ENCODE measurements at places on chromosomes 4 and X.

- no peak for DNase-seq
Measured at GRCh38 chr4:3384771-3385710, 56.7 kb upstream of the HGFAC start.

- DNase-seq = no peak
Measured at GRCh38 chr4:150033081-150033480, 45.2 kb upstream of the DCLK2 start.

GRCh38 chr4:9845791-9846493 is 64.5 kb downstream of the DRD5 start:
- no peak for DNase-seq

DNA sequence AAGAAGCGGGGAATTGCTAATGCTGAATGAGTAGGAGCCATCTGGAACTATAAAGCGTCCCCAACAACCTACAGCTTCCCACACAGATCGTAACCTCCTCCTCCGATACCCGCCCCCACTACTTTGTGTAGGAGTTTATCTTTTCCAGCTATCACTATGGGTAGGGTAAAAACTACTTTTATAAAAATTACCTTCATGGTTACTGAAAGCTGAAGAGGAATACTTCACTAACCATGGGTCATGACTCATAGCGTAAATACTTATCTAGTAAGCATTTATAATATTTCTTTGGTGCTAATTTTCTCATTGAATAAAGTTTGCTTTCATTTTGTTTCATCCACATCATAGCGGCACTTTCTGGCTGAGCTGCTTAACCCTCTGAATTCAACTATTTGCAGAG is 79.4 kb upstream of the TNIP3 start:
- DNase-seq = no peak

DNA sequence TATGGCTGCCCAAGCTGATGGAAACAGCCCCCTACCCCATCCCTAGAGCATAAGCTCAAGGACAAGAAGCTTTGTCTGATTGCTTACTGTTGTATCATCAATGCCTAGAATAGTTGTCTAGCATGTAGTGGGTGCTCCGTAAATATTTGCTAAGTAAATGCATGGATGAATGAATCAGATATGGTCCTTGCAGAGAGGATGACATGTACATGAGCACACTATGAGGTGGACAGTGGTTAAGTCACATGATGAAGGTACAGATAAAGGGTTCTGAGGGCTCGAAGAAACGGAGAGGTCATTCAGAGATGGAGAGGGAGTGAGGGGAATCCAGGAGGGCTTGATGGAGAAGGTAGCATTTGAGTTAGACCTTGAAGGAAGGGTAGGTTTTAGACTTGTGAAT is 214.2 kb downstream of the RBMX2 start:
- DNase-seq = no peak

DNA sequence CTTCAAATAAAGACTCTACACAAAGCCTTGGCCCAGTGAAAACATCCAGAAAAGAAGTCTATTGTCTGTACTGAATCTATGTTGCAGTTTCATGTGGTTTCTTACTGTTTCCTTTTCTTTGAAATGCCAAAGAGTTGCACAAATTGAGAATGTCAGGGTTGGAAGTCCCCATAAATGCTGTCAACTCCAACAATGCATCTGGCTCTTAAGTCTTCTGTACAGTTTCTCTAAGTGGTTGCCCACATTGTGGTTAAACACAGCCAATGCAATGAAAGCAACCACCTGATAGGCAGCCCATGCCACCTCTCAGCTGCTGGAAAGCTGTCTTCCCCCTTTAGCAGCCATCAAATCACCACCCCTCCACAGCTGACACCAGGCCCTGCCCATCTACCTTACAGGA is 67.2 kb upstream of the C1GALT1C1 start:
- no peak for DNase-seq

GRCh38 chrX:74514384-74514783 is 93.1 kb downstream of the SLC16A2 start:
- DNase-seq = no peak

GRCh38 chr4:83075311-83076095 is 39.0 kb downstream of the PLAC8 start:
- DNase-seq = no peak

DNA sequence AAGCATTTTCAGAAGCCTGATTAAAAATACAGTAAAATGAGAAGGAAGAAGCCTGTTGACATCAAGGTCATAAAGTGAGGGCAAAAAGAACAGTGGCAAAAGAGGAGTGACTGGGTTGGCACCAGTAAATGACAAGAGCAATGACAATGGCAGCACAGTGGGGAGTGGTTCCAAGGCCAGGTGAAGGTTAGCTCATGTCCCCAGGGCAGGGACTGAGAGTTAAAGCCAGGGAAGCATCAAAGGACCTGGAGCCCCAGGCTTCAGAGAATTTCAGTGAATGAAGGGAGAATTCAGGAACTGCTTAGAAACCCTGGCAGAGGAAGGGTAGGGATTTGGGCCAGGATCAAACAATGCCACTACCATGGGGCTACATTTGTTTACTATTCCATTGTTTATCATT is 8.8 kb upstream of the PIGA start:
- DNase-seq = no peak

DNA sequence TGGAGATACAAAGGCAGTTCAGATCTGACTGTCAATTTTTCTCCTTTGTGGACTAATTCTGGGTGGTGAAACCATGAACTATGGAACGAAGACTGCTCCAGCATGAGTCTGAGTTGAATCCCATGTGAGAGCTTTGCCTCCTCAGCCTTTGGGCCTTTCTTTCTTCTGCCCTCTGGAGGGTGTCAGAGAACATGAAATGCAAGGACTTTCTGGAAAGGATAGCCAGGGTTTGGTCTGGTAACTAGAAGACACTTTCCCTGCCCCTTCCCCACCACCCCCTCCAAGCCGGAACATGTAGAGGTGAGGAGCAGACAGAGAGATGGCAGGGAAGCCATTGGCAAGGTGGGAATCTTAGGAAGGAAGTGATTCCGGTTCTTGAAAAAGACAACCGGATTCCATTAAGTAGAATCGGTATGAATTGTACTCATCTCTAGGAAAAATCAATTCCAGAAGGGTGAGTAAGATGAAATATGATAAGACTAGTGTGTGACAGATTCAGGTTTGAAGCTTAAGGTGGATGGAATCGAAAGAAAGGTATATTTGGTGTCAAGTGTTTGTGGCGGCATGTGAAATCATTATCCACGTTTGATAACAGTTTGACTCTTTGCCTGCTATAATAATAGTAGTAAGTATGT is 19.0 kb downstream of the FHL1 start:
- no peak for DNase-seq

DNA sequence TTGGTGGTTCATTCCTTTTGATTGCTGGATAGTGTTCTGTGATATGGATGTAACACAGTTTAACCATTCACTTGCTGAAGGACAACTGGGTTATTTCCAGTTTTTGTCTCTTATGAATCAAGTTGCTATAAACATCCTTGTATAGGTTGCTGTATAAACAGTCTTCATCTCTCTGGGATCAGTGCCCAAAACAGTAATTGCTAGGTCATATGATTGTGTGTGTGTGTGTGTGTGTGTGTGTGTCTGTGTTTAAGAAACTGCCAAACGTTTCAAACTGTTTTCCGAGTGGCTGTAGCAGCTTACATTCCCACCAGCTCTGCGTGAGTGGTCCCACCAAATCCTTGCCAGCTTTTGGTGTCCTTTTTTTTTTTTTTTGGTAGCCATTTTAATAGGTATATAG is 60.4 kb downstream of the F11 start:
- DNase-seq = no peak

- DNase-seq = no peak
Measured at GRCh38 chr4:35516102-35516501, 728.2 kb downstream of the ARAP2 start.

DNA sequence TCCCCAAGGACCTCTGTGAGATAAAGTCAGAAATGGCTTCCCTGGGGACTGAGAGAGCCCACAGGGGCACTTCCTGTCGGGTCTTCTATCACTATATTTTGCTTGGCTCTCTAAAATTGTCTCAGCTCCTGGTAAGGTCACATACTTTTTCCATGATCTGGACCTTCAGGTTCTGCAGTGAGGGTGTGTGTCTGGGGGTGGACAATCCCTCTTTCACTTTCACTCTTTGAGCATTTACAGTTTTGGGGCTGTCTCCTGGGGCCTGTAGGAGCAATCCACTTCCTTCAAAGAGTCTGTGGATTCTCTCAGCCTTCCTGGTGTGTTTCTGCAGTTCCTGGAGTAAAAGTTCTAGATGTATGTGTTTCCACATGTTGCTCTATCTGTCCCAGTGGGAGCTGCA is 335.7 kb downstream of the FSTL5 start:
- DNase-seq = no peak

DNA sequence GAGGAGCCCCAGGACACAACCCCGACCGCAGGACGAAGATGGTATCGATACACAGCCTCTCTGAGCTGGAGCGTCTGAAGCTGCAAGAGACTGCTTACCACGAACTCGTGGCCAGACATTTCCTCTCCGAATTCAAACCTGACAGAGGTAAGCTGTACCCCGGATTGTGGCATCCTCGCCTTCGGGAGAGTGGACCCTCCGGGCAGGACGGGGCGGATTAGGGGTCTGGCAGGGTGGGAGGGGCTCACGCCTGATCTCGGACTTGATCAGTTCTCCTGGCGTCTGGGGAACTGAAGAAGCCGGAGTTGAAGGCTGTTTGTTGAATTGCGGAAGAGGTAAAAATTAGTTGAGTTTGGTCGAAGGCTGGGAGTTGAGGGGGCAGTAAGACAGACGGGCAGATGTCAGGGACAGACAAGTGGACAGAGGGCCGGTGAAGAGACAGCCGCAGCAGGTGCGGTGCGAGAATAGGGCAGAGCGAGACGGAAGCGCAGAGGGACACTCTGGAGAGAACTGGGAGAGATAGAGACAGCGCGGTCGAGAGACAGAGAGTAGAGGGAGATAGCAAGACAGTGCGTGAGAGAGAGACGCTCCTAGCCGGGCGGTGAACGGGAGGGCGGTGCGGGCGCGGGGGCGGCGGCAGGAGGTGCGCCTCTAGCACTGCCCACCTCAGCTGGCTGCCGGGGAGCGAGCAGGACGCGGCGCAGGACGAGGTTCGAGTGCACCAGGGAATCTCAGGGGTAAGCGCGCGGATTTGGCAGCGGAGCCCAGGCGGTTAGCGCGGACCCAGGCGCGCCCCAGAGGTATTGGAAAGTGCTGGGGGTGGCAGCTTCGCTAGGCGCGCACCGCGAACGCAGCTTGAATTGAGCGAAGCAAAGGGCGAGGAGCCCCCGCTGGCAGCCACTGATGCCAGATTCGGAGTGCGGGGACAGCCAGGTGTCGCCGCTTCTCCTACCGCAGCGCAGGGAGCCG is 23.9 kb downstream of the ARHGAP36 start:
- no peak for DNase-seq

- no peak for DNase-seq
Measured at GRCh38 chr4:147560625-147561024, 56.6 kb upstream of the TMEM184C start.

DNA sequence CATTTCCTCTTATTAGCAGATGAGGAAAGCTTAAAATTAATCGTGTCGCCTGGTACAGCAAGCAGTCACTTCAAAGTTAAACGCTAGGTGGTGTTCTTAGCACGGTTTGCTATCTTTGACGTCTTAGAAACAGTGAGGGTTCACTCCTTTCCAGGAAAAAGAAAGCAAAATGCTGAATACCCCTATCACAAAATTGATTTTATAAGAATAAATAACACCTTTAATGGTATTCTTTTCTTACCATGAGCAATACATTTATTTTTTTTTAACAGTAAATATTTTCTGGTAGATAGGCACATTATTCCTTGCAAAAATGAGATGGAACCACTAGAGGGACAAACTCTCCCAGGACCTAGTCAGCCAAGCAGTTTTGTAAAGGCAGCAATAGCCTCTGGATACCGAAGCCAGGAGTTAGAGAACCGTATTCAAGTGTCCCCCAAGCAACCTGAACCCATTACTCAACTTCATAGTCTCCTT is 153.9 kb downstream of the KDR start:
- peak; percentile 31 for DNase-seq

- no peak for DNase-seq
Measured at GRCh38 chr4:30839583-30840520, 119.7 kb downstream of the PCDH7 start.

- DNase-seq = no peak
Measured at GRCh38 chr4:173704201-173704600, 174.2 kb upstream of the HAND2 start.

- DNase-seq = no peak
Measured at GRCh38 chr4:3436798-3437581, 4.8 kb upstream of the HGFAC start.

DNA sequence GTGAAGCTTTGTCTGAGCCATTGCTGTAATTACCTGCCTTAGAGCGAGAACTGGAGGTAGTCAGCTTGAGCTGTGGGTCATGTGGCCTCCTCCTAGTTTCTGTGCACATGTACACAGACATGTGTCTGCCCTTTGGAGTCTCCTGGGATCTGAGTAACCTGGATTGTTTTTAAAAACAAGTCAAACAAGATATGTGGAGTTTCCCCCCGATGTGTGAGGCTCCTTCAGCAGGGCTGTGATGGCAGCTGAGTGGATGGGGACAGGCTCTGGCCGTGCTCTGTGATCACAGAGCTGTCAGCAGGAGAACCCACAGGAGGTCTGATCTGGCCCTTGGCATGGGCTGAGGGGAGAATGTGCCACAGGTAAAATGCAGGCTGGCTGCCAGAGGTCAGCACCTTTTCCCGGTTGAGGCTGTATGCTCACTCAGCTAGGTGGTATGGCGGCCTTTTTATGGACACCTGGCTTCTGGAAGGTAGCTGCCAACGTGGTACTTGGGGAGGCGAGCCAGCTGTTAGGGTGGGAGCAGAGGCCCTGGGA is 38.4 kb downstream of the NOP14 start:
- DNase-seq = no peak

DNA sequence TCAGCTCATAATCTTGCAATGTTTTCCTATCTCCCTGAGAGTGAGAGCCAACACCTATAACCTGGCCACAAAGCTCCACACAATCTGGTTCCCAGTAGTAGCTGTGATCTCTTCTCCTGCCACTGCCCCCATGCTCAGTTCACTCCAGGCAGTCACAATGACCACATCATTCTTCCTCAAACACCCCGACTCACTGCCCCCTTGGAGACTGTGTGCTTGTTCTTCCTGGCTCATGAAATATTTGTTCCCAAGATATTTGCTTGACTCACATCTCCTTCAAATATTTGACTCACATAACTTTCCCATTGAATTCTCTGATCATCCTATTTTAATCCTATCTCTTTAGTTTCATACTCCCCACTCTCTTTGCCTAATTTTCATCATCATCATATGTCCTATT is 173.7 kb downstream of the AREG start:
- no peak for DNase-seq

DNA sequence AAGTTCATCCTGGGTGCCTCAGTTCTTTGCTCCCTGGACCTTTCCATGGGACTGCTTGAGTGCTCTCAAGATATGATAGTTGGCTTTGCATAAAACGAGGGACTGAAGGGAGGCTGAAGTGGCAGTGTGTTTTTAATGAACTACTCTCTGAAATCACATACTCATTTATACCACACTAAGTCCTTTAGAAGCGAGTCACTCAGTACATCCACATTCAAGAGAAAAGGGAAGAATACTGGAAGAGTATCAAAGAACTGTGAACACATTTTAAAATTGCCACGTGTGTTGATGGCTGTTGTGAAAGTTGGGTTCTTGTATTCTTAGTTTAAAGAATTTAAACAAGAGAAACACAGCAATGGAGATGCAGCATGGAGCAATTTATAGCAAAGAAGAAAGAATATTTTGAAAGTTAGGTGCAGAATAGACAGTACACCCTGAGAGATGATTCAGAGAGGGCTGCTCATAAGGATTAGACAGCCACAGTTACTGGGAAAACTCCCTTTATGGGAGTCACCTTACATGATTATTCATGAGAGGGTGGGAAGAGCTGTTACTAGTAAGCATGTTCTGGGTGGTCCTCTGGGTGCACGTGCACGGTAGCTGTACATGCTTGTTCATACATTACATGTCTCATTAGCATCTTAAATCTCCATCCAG is 380.7 kb downstream of the ADGRL3 start:
- DNase-seq = no peak

GRCh38 chr4:113450295-113451080 is 311.1 kb downstream of the CAMK2D start:
- DNase-seq = no peak
